ENCODE measurements at places on chromosomes 6 and 20. TPM values are rescaled to one million over a fixed set of nuclear protein-coding genes. Genes with fewer than 3 reads are reported as not detected.

The MARCKS gene
- 154 TPM for total RNA-seq

The DHX16 gene
- 30.4 TPM for total RNA-seq

DNA sequence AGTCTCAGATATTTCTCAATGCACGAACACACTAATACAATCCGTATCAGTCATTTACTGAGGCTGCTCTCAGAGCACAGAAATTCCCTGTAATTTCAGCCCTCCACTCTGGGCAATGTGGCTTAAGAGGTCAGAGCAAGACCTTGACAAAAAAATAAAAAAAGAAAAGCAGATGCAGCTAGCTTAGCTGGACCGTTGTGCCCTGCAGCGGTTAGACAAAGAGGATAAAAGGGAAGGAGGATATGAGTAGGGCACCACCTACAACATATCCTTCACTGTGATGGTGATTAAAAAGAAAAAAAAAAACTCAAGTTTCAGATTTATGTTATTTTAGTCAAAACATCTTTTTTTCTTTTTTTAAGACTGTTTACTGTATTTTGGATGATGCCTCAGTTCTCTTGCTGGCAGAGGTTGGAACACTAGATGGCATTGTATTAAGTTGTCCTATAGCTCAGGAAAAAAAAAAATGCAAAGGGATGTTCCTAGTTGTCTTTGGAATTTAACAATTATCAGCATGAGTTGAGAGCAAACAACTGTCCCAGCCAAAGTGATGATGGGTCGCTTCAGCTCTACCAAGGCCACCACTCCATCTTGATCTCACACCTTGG, 59.9 kb downstream of the ANKEF1 start:
- H3K4me1 ChIP-seq, result peaks cover 12% of the 10 kb centered on the region
- H3K36me3 ChIP-seq, result no peaks in the 10 kb centered on the region
- peaks cover 5% of the 10 kb centered on the region for H3K27me3 ChIP-seq
- DNase-seq, result no peak
- H3K27ac ChIP-seq, result no peak overlapping the region

- H3K27me3 ChIP-seq, result no peaks in the 10 kb centered on the region
- H3K4me1 ChIP-seq, result peaks cover 29% of the 10 kb centered on the region
- H3K36me3 ChIP-seq, result no peaks in the 10 kb centered on the region
- peak; percentile 72 for DNase-seq
- H3K4me3 ChIP-seq, result 0 out of 2 replicates have a peak overlapping the region, but pooled peaks have one; percentile 3
Observed at GRCh38 chr6:5205877-5206850, 54.6 kb downstream of the LYRM4 start.

GRCh38 chr20:62617711-62618483, 24.4 kb upstream of the SLCO4A1 start:
- no peak overlapping the region for H3K4me3 ChIP-seq
- no peak for DNase-seq
- peaks cover under 1% of the 10 kb centered on the region for H3K4me1 ChIP-seq
- no peaks in the 10 kb centered on the region for H3K36me3 ChIP-seq
- H3K27me3 ChIP-seq, result peaks cover 10% of the 10 kb centered on the region

- H3K36me3 ChIP-seq, result no peaks in the 10 kb centered on the region
- H3K4me3 ChIP-seq, result peak overlapping the region; percentile 21
- no peaks in the 10 kb centered on the region for H3K27me3 ChIP-seq
Observed at GRCh38 chr6:143141442-143141841, 80.8 kb downstream of the AIG1 start.

DNA sequence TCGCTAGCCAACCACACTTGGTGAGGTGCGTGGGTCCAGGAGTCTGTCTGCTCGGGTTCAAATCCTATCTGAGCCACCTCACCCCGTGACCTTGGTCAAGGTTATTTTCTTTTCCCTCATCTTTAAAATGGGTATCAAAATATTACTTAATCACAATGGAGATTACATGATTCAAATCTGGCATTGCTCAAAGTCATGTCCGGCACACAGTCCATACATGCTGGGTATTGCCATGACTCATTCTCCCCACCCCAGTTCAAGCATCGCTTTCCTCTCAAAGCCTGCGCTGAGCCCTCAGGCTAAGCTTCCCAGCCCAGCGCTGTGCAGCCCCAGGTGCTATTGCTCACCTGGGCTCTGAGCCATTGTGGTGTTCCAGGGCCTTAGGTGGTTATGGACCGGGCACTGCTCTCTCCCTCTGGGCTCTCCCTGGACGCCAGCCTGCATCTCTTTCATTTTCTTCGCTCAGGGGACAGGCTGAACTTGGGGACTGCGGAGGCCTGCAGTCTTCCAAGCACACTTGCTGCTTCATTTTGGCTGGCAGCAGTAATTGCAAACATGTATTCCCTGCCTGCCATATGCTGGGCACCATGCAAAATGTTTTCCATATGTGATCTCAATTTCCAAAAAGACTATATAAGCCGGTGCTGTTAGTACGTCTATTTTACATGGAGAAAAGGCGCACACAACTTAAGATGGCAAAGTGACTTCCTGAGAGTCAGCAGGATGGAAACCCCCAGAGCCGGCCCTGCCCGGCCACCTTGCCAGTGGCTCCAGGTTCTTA, 27.3 kb downstream of the WRNIP1 start:
- no peaks in the 10 kb centered on the region for H3K27me3 ChIP-seq
- peak overlapping the region; percentile 93 for H3K27ac ChIP-seq
- no peak for DNase-seq
- H3K36me3 ChIP-seq, result no peaks in the 10 kb centered on the region
- no peak overlapping the region for H3K4me3 ChIP-seq

GRCh38 chr20:33400812-33401183, 521 bp downstream of the CDK5RAP1 start:
- H3K27me3 ChIP-seq, result no peaks in the 10 kb centered on the region
- peaks cover 11% of the 10 kb centered on the region for H3K4me1 ChIP-seq
- DNase-seq, result peak; percentile 48
- H3K36me3 ChIP-seq, result no peaks in the 10 kb centered on the region
- peak overlapping the region; percentile 89 for H3K4me3 ChIP-seq

- no peaks in the 10 kb centered on the region for H3K36me3 ChIP-seq
- H3K4me3 ChIP-seq, result no peak overlapping the region
- DNase-seq, result no peak
- H3K27me3 ChIP-seq, result peaks cover 25% of the 10 kb centered on the region
- H3K4me1 ChIP-seq, result no peaks in the 10 kb centered on the region
Observed at GRCh38 chr6:149246691-149247384, 70.7 kb upstream of the TAB2 start.

- no peaks in the 10 kb centered on the region for H3K36me3 ChIP-seq
- H3K4me1 ChIP-seq, result no peaks in the 10 kb centered on the region
- H3K4me3 ChIP-seq, result no peak overlapping the region
- no peaks in the 10 kb centered on the region for H3K27me3 ChIP-seq
Observed at GRCh38 chr20:54691327-54691726, 215.9 kb downstream of the DOK5 start.
